Kidney capillary endothelial cell (primary cell): ENCODE measurements at places on chromosomes 3 and 15.

- no peak for DNase-seq
Measured at GRCh38 chr3:125194849-125195601, 17.5 kb downstream of the SLC12A8 start.

DNA sequence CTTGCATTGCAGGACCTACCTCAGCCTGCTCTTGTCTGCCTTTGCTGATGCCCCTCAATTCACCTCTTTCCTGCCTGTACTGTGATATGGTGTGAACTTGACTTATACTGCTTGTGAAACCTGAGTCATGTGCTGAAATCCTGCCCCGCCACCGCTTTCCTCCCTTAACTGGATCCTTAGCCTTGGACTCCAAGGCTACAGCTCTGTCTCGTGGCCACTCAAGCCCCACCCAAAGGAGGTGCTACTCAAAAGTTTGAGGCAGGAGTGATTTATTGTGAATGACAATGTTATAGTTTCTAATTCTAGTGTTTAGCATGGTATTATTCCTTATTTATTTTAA is 56.1 kb downstream of the MYZAP start:
- no peak for DNase-seq

DNA sequence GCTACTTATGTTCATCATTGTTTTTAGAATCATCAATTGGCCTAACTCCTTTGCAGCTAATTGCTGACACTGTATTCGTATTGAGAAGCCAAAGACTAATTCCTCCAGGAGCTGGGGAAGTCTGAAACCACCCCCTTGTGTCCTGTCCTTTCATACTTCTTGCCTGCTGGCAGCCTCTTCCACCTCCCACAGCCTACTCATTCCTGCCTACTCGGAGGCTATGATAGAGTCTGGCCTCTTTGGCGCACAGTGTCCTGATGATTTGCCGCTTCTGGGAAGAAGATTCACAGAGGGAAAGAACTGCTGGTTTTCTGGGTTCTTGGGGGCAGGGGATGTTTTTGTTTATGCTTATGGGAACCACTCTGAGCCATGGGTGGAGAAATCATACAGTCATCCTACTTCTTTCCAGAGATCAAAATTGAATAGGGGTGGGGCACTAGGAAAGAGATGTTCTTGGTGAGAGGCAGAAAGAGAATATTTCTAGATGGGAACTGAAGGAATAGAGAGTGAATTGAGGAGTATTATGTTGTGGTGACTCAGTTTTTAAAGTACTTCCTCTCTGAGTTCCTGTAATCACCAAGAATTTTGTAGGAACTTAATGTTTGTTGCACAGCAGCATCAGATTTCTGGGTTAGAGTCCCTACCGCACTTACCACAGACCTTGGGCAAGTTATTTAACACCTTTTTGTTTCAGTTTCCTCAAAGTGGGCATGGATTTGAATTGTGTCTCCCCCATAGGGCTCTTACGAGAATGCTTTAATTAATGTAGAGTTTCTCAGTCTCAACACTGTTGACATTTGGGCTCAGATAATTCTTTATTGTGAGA is 22.1 kb upstream of the SCAANT1 start:
- DNase-seq: peak; percentile 3

DNA sequence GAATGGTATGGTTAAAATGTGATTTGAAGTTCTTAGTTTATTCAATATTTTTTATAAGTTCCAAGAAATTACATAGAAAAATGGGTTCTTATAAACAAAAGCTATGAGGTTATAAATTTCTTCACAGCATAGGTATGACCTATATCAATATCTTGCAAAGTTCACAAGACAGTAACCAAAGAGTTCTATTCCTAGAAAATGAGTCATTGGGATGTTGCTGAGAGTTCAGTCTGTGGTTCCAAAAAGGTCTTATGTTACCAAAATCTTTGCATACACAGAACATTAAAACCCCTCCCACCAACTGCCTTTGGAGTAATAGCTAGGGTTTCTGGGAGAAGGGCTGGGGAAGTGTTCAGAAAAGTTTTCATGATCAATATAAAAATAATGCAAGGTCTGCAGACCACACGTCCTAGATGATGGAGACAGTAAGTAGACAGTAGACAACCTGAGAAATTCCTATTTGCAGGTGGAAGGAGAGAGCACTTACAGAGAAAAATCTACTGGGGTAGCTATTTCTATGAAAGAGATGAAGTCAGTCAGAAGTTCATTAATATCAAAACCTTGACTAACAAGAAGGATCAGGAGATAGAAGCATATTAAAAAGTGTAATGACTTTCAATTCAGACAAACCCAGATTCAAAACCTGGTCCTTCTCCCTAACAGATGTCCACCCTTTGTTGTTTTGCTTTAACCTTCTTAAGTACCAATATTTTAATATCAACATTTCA is 279.3 kb downstream of the KCNH8 start:
- DNase-seq: no peak

DNA sequence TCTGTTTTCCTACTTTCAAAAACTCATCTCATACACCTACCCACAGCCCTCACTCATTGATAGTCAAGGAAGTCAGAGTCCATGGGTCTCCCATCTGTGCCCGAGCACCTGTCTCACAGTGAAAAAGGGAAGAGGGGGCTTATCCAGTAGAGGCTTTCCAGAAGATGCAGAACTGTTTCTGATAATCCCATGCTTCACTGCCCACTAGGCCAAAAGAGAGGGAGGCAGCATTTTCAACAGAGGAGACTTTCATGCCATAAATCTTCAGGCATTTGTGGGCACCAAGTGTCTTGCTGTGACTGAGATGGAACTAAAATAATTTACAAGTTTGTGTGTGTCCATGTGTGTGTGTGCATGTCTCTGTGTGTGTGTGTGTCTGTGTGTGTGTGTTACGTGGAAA is 117.9 kb upstream of the PHLDB2 start:
- no peak for DNase-seq

GRCh38 chr15:78854833-78855372 is 17.8 kb upstream of the MORF4L1 start:
- no peak for DNase-seq

DNA sequence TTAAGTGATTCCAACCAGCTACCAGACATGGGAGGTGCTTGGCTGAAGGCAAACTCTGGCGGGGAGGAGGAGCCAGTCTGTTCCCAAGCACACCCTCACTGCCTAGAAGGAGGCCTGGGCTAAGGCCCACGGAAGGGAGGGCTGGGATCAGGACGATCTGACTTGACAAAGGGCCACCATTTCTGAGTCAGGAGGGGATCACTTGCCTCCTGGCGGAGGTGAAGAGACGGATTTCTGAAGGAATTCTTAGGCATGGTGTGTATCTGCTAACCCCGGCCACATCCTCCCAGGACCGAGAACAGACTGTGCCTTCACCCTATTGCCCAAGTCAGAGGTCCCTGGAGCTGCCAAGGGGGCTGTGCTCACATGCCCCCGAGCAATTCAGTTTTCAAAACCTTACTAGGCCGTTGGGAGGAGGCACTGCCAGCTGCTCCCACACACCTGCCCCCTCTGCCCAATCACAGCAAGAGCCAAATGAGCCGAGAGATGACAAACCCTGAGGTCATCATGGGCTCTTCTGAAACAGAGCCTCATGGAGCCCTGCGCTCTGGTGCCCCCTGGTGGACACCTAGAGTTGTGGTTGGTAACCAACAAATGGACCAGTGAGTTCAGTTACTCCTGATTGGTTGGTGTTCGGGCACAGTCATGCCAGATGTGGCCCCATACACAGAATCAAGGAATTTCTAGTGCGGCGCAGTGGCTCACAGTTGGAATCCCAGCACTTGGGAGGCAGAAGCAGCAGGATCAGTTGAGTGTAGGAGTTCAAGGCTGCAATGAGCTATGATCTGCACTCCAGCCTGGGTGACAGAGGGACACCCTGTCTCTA is 6.5 kb upstream of the TNK2 start:
- DNase-seq: peak; percentile 96

GRCh38 chr15:43975770-43976169 is 149.0 kb downstream of the WDR76 start:
- no peak for DNase-seq
